ENCODE measurements at places on chromosomes 4 and X.
A peak's percentile ranks its signal among the peaks of the same experiment; 100 is the strongest.

GRCh38 chr4:114320126-114320525 is 278.5 kb upstream of the UGT8 start:
- DNase-seq, result no peak

DNA sequence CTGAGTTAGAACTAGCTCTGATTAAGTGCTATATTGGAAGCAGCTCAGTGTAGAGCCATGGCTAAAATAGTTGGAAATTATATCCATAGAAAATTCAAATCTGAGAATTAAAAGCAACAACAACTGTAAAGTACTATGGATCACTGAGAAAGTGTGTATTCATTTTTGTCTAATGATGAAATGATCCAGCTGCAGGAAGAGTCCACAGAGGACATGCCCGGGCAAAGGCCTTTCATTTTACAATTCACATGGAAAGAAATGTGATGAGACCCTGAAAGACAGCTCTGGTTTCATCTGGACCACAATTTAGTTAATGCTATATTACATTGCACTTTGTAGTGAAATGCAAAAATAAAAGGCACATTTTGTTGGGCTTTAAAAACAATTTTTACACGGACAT is 196.8 kb upstream of the FAT1 start:
- no peak for DNase-seq

DNA sequence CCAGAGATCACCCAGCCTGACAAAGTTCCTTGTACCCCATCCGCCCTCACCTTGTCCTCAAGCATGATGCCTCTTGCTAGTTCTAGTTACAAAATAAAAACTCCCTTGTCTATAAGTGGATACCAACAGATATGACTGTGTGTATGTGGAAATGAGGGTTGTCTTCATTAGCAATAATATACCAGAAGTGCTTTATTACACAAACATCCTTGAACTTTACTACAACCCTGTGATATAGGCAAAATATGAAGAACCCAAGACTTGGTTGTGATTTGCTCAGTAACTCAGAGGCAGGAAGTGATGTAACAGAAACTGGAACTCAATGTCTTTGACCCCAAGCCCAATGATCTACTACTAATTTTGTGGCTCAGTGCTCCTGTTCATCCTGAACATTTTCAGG is 97.6 kb downstream of the AKAP4 start:
- DNase-seq, result no peak

DNA sequence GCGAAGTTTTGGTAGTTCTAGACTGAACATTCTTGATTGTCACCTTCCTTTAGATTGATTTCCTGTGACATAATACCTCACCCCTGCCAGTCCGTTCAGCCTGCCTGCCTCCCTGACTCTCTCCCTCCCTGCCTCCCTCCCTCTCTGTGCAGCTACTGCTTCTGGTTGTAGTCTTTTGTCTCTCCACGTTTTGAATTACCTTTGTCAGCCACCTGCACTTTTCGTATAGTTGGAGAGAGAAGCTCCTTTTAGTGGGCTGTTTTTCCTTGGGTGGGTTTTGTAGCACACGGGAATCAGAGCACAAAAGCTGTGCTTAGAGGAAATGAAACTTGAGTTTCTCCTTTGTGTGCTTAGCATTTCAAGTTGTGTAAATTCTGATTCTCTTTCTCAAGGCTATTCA is 32.6 kb upstream of the MSMO1 start:
- no peak for DNase-seq

GRCh38 chrX:56759736-56760409 is 30.8 kb downstream of the NBDY start:
- no peak for DNase-seq

DNA sequence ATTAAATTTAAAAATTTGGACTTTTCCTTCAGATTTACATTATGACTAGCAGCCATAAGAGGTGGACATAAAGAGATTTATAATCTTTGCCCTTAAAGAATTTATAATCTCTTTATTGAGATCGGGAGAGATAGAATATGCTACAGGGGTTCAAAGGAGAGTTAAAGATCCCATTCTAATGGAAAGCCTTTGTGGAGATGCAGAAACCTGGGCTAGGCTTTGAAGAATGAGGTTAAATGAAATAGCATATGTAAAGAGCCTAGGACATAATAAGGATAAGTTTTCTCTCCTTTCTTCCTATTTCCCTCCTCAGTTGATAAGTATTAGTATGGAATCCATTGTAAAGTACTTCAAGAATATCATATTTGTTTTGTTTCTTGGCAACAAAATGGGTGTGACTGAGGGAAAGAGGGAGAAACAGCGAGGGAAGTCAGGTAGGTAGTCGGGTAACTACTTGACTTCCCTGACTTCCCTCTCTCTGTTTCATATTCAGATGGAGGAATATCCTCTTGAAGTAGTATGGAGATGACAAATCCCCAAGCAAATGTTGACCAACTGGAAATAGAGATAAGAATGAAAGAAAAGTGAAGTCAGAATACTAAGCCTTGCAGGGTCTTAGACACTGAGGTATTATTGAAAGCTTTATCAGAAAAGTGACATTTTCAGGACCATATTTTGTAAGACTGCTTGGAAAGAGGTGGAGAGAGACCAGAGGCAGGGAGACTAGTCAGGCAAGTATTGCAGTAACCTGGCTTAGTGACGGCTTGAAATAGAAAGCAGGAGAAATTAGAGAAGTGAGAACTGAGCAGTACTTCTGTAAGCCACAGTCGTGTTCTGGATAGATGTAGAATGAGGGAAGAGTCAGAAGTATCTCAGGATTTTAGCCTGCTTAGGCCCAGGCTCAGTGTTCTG is 82.9 kb downstream of the PDLIM5 start:
- DNase-seq, result no peak

DNA sequence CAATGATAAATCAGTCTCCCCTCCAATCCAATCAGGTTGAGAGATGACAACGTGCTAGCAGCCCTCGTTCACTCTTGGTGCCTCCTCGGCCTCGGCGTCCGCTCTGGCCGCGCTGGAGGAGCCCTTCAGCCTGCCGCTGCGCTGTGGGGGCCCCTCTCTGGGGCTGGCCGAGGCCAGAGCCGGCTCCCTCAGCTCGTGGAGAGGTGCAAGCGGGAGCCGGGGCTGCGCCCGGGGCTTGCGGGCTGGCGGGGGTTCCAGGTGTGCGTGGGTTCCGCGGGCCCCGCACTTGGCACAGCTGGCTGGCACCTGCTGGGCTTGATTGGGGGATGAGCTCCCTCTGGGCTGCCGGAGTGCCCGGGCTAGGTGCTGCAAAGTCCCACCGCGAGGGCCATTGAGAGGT is 40.9 kb upstream of the PRSS48 start:
- DNase-seq, result no peak

DNA sequence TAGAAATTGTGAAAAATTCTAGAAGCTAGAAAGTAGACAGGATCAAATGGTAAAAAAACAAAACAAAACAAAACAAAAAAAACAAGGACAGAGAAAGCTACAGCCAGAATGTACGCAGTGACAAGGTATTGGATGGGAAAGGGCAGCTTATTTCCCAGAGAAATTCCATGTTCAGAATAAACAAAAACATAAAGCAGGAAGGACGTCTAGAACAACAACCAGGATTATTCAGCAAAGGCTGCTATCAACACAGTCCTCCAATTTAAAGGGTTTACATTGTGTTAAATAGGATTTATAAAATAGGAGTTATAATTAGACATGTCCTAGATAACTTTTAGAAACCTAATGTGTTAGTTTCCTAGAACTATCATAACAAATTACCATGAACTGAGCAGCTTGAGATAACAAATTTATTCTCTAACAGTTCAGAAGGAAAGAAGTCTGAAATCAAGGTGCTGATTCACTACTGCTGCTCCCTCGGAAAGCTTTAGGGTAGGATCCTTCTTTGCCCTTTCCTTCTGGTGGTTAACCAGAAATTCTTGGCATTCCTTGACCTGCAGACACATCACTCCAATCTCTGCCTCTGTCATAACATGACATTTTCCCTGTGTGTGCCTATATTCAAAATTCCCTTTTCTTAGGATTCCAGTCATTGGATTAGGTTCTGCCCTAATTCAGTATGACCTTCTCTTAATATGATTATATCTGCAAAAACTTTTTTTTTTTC is 175.6 kb downstream of the SNCA start:
- DNase-seq, result peak; percentile 12

DNA sequence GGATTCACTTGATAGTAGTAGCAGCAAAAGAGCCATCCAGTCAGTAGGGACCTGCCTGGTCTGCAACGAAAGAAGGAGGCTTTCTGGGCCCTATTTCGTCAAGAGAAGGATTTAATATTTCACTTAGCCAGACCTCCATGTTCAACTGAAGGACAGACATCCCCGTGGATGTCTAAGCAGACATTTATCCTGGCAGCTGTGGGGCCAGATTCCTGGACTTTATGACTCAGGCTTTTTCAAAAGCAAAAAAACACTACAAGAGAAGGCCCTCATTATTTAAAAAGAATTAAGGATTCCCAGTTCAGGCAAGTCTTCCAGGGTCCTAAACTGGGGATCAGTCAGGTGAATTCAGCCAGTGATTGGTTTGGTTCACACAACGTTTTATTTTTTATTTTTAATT is 88.5 kb upstream of the TSPAN5 start:
- no peak for DNase-seq

DNA sequence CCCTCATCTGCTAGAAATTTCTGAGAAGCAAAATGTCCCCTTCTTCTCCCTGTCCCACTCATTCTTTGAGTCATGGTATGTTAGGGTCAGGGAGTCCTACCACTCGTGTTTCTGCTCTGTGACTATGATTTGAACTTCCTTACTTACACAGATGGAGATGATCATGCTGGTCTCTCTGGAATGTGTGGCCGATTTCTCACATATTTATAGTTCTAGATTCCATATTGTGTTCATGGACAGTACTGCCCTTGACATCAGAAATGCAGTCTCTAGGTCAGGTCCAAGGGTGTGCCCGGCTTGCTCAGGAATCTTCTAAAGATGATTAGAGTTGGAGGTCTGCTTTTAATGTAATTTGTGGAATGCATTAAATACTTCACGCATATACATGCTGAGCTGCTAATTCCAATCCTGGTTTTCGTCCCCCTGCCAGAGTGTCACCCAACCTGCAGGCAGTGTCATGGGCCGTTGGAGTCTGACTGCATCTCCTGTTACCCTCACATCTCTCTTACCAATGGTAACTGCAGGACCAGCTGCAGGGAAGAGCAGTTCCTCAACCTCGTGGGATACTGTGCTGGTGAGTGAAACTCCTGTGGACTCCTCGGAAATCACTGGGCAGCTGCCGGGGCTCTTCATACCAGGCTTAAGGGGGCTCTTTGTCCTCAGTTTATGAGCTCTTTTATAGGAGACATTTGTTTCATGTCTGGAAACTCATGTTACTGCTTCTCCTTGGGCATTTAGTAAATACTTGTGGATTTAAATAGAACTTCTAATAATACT is 214.1 kb upstream of the ANXA3 start:
- no peak for DNase-seq

DNA sequence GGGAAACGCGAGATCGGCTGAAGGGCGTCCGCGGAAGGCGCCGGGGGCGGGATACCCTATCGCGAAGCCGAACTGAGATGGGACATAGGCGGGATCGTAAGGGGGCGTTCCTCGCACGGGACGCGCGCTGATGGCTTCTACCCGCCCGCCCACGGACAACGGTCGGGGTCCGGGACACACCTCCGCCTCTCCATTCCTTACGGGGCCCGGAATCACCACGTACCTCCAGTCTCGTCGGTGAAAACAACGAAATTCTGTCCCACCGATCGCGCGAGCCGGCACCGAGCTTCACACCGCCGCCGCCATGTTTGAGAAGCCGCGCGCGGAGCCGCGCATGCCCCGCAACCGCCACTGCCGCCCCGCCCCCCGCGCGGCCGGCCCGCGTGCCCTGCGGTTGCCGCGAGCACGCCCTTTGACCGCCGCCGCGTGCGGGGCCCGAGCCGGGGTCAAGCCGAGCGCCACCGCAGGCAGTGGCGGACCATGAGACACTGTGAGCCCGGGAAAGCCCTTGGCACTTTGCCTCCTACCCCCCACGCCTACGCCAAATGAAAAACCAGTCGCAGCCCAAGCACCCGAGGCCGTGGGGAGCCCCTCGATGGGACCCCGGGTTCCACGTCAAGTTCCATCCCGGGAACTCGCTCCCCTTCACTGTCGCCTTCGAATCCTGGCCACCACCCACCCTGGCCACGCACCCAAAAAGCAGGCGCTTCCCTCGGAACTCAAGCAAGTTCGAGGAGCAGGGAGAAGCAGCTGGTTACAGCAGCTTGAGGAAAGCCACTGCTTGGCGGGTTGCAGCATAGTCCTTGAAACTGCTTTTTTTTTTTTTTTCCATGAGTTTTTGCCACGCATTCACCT is at the start of gene SCML2:
SCML2 (minus strand) TSS at position 320 of the 855 bp plus-strand sequence. CDS start 20,617 bp downstream, outside the sequence.
- no peak for DNase-seq

Data from smooth muscle cell of the brain vasculature (primary cell).